ENCODE measurements at places on chromosomes 4 and X.

DNA sequence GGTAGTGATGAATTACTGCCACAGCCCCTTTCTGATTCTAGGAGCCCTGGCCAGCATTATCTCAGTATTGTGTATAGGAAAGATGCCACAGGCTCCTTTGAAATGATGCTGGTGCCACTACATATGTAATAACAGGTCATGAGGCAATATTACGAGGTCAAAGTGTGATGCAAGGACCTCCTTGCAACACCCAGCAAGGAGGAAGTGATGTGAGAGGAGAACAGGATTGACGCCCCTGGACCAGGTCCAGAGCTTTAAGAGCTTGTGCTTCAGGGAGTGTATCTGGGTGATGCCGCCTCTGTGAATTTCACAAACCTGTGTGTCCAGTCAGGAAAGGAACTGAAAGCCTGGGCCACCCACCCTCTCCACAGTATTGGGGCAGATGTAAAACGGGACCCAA, 261.8 kb downstream of the MID1IP1 start:
- no peak for DNase-seq

DNA sequence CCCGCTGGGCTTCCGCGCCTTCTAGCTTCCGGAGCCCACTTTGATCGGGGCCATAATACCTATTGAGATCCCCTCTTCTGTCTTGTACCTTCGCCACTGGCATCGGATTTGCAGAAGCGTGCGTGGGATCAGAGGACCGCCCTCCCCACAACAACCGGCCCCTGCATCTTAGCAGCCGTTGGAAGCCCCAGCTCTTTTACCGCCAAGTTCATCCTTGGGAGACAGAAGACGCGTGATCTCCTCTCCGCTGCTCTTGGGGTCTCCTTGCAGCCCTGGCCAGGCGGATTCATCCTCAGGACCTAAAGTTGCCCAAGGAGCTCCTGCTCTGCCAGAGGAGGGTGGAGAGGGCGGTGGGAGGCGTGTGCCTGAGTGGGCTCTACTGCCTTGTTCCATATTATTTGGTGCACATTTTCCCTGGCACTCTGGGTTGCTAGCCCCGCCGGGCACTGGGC, 1.6 kb downstream of the SLIT2 start:
- DNase-seq, result no peak

- no peak for DNase-seq
Observed at GRCh38 chrX:9912351-9913145, 54.6 kb upstream of the CLDN34 start.

DNA sequence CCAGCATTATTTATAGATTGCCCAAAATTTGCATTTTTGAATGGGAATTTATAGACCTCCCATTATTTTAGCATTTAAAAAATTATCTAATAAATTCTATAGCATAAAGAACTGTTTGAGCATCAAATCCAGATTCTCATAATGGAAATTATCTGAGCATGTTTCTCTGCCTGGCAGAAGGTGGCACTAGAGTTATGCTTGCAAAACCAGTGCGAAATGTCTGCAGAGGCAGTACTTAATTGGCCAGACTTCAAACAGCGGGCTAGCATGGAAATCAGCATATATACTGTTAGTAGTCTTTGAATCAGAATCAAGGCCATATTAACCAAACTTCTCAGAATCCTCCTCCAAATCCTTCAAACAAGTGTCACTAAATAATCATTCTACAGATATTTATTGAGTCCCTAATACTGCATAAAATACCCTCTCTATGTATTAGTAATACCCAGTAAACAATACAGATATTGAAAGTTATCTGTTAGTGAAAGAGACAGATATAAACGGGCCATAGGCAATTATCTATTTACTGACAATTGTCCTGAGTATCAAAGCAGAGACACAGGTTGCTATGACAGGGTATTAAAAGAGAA, 78.7 kb upstream of the DCLK2 start:
- no peak for DNase-seq

GRCh38 chr4:76806346-76806745, 91.6 kb downstream of the SOWAHB start:
- no peak for DNase-seq

- DNase-seq, result no peak
Observed at GRCh38 chr4:38328989-38329729, 334.8 kb upstream of the KLF3 start.

GRCh38 chrX:71251466-71251973, 2.4 kb downstream of the ZMYM3 start:
- no peak for DNase-seq

DNA sequence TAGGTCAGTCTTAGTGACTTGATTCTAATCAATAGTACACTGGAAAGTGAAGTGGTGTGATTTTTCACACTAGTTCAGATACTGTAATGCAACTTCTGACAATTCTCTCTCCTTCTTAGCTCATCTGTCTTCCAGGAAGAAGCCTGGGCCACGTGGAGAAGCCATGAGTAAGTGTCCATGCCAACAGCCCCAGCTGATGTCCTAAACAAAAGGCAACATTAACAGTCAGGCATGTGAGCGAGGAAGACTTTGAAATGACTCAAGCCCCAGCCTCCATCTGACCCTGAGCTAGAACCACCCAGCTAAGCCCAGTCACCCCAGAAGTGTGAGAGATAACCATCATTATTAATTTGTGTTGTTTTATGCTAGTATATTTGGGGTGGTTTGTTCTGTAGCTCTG, 115.7 kb upstream of the MAGEB16 start:
- DNase-seq, result no peak

GRCh38 chr4:1474126-1475090, 68.2 kb upstream of the NKX1-1 start:
- no peak for DNase-seq

DNA sequence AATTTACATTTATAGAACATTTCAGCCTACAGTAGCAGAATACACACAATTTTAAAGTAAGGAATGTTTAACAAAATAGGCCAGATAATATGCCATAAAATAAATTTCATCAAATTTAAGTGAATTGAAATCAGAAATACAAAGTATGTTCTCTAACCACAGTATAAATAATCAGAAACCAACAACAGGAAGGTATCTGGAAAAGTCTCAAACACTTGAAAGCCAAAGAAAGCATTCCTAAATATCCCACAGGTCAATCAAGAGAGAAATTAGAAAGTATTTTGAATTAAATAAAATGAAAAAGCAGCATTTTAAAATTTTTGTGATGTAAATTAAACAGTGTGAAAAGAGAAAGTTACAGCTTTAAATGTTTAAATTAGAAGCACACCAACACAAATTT, 899.2 kb downstream of the PDHA2 start:
- no peak for DNase-seq

DNA sequence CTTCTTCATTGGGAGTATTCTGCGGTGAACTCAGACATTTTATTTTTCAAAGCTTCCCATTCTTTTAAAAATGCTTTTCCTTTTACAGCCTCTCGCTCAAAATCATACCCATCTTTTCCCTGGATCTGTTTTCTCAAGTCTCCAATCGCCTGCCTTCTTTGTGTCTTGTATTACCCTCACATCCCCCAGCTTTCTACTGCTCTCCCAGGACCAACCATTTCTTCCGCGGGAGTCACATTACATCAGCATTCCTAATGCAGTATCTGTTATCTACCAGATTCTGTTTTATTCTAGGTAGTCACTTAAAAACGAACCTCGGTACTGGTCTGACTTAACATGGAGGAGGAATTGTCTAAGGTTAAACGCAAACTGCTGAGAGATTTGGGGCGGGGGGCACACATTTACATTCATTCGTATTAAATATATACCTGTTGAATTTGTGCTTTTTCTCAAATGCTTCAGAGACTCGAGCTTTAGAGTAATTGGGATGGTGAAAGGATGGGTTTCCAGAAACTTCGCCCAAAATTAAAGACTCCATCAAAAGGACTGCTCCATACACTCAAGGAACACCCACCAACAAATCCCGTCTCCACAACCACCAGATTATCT, 493 bp upstream of the UCHL1 start:
- DNase-seq, result no peak

DNA sequence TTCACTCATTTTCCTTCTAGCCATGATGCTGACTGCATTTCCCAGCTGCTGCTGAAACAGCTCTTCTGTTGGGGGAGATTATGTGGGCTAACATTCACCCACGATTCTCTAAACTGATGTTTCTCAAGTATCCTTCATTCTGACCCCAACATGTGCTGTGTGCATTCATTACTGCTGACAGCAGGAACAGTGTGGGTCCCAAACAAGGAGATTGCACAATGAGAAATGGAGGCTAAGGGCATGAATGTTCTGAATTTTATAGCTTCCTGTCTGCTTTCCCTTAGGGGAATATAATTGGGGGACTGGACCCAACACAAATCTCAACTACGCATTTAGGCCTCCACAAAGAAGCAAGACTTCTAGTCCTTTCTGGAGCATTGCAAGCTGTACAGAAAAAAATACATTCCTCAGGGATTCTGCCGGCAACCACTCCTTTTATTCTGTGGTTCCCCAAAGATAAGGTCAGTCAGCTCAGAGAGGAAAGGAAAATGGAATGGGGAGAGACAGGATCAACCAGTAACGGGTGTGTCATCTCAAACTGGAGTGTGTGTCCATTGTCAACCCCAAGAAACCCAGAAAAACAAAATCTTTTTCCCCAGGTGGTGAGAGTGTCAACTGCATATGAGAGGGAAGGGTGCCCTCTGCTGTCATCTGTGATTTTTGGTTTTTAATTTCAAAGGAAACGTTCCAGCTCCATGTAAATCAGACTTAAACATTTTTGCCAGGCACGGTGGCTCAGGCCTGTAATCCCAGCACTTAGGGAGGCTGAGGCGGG, 81.5 kb upstream of the EGFL6 start:
- DNase-seq, result no peak

GRCh38 chr4:26826721-26827120, 33.9 kb upstream of the STIM2 start:
- DNase-seq, result no peak

DNA sequence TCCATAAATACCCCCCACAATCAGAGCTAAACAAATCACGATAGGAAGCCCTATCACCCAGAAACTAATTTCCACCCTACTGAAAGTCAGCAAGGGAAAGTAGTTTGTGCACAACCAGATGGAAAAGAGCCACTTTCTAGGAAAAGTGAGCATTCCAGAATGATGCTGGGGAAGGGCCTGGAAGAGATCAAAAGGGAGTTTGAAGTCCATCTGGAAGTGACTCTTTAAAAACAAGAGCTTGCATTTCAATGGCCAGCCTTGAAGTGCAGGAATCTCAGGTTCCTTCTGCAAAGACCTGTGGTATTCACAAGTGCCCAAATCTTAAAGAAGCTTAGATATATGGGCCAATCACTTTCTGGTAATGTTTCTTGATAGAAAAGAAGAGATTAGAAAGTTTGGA, 97.0 kb upstream of the LDB2 start:
- no peak for DNase-seq

DNA sequence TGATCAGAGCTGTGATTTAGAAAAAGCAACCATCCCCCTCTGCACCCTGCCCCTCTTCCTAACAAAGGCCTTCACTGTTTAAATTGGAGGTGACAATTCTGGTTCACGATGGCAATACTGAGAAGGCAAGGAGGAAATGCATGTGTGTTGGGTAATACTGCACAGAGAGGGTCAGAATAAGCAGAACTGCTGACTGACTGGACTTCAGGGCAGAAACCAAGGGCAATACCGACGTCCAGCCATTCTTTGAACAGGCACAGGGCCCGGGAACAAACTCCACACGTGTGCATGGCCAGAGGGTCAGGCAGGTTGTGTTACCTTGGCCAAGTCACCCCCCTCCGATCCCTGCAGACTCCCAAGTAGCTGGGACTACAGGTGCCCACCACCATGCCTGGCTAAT, 6.0 kb downstream of the ACSL1 start:
- DNase-seq, result no peak

DNA sequence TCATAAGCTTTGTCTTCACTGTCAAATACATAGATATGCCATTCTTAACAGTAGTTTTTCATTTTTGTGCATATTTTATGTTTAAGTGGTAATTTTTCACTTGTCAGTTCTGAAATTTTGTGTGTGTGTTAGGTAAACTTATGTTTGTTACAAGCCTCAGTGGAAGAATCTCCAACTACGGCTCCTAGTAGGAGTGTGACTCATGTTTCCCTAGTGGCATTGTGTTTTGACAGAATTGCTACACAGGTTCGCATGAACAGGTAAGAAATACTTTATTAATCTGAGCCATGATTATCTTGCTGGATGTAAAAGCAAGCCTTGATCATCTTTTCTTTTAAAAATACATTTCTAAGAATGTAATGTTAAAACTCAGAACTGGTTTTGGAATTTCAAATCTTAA, 94.4 kb downstream of the BLTP1 start:
- DNase-seq, result no peak

GRCh38 chr4:90580326-90580725, 453.1 kb downstream of the CCSER1 start:
- no peak for DNase-seq

GRCh38 chr4:174156239-174156826, 127.1 kb downstream of the FBXO8 start:
- DNase-seq, result no peak

DNA sequence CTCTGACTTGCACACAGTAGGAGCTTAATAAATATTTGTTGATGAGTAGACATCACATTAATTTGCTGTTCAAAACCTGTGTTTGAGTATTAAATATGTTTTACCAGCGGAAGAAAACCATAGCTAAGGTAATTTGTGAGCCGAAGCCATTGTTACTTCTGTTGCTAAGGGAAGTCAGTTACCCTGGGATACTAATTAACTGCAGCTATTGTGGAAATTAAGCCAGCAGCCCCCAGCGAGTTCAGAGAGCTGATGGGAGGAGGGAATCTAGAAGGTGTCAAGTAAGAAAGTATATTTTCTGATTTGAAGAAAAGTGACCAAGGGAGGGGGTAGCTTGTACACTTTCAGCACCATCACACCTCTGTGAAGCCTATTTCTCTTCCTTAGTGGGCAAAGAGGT, 76.7 kb upstream of the IGSF1 start:
- DNase-seq, result no peak

DNA sequence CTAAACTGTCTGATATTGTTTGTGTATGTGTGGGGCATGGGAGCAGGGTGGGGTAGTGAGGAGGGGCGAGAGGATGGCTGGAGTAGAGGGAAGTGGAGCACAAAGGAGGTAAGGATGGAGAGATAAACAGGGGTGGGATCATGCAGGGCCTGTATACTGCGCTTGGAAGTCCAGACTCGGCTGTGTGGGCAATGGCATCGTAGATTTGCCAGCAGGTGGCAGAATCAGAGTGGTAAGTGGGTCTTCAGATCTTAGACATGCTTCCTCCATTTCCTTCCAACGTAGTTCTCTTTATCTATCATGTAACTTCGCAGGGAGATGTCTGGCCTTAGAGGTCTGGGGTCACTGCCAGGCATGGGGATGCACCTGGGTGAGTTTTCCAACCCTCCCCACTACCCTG, 155.5 kb downstream of the PDGFRA start:
- DNase-seq, result no peak

- DNase-seq, result no peak
Observed at GRCh38 chr4:75099321-75099720, 166.4 kb downstream of the PARM1 start.
